DMS153 (cell line): ENCODE measurements at places on chromosomes 3 and 15.

DNA sequence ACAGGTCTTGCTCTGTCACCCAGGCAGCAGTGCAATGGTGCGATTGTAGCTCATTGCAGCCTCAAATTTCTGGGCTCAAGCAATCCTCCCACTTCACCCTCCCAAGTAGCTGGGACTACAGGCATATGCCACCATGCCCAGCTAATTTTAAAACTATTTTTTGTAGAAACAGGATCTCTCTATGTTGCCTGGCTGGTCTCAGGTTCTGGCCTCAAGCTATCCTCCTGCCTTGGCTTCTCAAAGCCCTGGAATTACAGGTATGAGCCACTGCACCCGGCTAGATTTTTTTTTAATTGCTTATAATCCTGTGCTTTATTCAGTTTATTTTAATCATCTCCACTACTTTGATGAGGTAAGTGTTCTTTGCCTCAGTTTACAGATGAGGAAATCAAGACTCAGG, 156.5 kb downstream of the CHDH start:
- no peak for DNase-seq

DNA sequence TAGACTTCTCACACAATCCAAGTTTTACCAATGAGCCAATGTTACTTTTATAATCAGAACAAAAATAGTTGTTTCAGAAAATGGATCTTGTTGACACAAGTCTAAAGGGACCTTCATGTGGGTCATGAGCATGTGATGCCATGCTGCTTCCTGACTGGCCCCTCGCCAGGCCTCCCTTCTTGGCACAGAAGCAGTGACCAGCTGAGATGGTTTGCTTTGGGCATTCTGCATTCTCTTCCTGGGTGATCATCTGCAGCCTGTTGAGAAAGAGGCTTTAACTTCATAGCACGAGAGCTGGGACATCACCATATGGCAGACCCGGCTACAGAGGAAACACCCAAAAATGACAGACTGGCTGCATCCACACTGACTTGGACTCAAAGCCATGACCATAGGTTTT, 45.7 kb downstream of the TGM4 start:
- no peak for DNase-seq

GRCh38 chr3:108408883-108409799, 101.3 kb downstream of the MYH15 start:
- no peak for DNase-seq

GRCh38 chr15:27086149-27086548, 115.2 kb downstream of the GABRG3 start:
- DNase-seq = no peak

DNA sequence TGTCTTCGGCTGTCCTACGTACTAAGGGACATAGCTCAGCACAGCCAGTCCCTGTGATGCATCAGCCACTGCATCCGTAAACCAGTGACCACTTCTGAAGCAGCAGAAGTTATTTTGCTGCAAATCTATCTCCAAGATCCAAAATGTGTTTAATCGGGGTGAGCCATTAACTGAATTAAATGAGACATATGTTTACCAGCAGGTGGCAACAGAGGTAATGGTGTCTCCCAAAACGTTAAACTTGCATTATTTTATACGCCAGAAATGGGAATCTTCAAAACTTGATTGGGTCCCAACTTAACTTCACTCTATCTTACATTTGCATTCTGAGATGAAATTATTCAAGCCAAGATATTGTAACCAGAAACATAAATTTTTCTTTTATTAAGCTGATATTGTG, 75.3 kb upstream of the BOC start:
- no peak for DNase-seq

DNA sequence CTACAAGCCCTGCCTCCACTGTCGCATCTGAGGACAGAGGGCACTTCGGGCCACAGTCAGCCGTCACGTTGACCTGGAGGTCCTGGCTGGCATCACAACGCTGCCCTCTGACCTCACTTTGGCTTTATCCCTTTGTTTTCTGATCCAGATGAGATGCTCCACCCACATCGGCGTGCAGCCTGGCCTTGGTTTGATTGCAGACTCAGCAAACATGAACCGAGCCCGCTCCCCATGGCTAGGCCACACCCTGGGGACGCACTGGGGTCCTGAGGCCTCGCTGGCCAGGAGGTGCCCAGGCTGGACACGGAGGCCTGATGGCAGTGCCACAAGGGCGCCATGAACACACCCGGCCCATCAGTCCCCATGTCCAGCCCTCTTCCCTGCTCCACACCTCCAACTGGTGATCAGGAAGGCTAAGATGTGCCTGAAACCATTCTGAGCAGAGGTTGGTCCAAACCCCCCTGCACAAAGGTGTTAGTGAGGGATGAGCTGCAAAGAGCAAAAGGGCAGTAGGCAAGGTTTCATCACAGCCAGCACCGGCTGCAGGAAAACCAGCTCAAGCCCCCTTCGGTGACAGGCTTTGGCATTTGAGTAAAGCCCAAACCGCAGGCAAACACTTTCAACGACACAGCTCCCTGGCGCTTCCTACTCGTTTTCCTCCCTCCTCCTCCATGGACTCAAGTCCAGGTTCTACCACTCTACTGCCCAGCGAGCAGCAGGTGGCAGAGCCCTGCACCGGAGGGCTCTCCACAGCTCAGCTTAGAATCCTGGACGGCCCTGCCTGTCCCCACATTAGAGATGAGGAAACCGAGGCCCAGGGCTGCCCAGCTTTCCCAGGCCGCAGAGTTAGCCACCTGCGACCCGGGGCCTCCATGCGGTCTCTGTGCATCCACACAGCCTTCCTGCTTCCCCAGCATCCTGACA, 165.8 kb downstream of the NUP210 start:
- no peak for DNase-seq

DNA sequence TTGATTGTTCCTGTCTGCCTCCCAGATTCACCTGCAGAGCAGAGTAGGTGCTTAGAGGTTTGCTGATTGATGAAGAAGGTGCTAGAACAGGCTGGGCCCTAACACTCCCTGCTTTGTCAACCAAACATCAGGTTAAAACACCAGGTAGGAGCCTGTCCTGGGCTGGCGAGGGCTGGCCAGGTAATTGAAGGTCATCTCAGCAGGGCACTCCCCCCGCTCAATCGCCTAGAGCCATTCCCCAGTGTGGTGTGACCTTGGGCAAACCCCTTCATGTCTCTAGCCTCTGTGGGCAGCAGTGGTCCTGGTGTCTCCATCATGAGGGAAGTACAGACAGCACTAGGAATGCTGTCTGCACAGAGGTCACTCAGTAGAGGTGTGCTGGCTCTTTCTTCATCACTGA, 88.3 kb downstream of the KLF15 start:
- no peak for DNase-seq

- no peak for DNase-seq
Observed at GRCh38 chr3:196193133-196193735, 18.0 kb downstream of the ZDHHC19 start.

- DNase-seq = no peak
Observed at GRCh38 chr15:58898150-58898680, 35.3 kb downstream of the SLTM start.

DNA sequence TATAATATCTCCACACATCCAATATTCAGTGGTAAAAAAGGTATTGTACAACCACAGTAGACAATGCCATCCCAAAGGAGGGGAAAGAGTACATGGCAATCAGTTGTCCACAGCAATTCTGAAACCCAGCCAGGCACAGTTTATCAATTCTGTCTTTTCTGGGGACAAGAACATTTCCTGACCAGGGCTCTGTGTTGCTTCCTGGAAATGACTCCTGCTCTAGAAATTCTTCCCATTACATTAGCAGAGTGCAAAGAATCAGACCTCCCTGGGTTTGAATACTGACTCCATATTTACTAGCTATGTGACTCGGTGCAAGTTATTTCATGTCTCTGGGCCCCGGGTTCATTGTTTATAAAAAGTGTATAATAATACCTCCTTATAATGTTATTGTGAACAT, 220.4 kb upstream of the CFAP20DC start:
- no peak for DNase-seq

DNA sequence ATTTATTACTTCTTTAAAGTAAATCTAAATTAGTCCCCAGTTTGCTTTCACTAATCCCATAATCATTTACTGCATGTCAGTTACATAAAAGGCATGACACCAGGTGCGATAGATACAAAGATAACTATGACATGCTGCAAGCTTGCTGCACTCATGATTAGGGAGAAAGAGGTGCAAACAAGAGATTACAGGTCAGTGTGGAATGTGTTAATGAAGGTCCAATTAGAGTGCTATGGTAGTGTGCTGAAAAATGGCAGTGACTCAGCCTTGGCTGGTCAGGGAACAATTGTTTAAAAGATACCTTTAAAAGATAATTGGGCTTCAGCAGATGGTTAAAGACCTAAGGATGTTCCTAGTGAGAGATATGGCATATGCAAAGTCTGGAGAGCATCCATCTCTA, 352.6 kb upstream of the TGFBR2 start:
- no peak for DNase-seq

GRCh38 chr3:188125076-188125475, 28.9 kb upstream of the LPP start:
- no peak for DNase-seq

DNA sequence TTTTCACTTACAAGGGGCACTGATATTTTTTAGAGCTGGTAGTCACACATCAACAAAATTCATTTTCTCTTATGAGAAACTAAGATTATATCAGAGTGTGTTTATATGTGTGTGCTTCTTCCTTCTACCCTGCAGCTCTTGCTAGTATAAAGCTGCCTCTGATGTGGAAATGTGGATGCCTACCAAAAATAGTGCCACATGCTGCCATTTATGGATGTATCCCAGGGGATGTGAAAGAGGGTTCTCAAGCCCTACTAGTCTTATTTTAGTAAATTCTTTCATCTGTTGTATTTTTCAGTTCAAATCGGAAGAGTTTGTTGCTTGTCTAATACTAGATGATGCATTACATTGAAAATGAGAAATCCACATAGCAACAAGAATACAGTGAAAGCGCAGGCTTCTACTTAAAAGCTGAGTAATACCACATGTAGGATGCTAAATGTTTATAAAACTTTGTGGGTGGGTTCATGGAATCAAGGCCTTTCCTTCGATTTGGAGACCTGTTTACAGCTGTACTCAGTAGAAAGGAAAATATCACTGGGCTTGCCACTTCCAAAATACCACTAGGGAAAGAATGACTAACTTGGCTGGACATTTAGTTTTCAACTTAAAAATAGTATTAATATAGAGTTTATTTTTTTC, 399.2 kb downstream of the EPHA3 start:
- DNase-seq = no peak

- no peak for DNase-seq
Observed at GRCh38 chr3:132788301-132788671, 66.1 kb upstream of the NPHP3 start.

- no peak for DNase-seq
Observed at GRCh38 chr3:196872316-196872715, 4.6 kb downstream of the SENP5 start.

- DNase-seq = no peak
Observed at GRCh38 chr15:82935382-82935781, 17.1 kb downstream of the HOMER2 start.

- DNase-seq = peak; percentile 65
Observed at GRCh38 chr3:100002599-100003350, 111.5 kb downstream of the FILIP1L start.

DNA sequence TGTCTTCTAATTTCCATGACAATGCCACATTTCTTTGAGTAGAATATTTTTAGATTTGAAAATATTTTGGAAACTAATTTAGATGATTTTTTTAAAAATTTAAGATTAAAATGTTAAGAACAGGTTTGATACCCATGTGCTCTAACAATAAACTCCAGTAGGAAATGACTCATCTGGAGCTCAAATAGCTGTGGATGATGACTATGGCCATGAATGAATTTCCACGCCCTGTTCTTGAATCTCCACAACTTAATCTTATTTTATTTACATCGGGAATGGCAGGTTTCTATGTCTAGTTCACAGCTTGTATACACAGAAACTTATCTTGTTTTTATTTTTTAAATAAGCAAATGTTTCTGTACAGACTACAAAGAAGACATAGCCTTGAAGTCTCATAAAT, 726.8 kb downstream of the NAALADL2 start:
- no peak for DNase-seq

GRCh38 chr3:107954845-107955244, 136.0 kb downstream of the CD47 start:
- no peak for DNase-seq

GRCh38 chr3:46675843-46676567, 17.5 kb downstream of the ALS2CL start:
- no peak for DNase-seq

GRCh38 chr3:35969406-35969805, 330.1 kb downstream of the ARPP21 start:
- no peak for DNase-seq

DNA sequence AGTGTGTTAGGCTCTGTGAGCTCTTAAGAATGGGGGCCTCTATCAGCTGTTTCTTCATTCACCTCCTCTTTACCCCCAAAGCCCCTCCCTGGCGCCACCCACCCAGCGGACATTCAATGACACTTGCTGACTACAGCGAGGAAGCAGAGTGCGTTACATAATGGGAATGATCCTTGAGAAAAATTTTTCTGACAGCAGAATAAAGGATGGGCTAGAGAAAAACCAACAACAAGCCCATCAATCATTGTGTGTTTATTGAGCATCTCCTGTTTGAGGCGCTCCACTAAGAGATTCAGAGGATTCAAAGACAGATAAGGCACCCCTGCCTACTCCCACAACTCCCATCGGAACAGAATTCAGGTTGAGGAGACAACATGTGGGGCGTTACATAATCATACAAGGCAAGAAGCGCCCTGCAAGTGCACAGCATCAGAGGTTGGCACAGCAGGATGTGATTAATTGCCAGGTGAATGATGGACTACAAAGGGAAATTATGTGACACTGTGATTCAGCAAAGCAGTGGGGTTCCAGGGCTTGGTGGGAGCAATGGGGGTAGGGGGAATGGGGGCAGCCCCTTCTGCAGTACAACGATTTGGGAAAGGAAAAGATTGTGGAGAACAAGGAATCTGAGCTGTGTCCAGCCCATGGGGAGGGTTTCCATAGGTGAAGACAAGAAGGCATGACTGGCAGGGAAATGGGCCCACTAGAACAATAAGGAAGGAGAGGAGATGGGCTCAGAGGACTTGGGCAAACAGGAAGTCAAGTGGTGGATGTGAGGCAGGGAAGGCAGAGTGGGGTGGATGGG, 141.3 kb upstream of the ATP2B2 start:
- no peak for DNase-seq
